ENCODE measurements at places on chromosomes 1 and 21.

DNA sequence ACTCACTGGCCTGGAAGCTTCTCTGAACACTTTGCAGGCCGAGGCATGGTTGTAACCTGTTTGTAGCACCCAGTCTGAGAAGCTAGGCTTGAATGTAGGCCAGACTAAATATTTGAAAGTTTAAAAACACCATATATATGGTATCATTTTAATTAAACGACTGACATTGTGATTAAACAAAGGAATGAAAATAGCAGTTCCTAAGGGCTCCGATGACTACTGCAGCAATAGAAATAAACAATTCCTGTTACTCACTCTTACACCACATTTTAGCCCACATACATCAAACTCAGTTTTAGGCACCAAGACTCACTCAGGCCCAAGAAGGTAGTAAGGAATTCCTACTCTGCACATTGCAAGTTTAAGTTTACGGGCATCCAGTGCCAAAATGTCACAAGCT lies 281.2 kb downstream of the AKT3 start:
- no peak for DNase-seq

DNA sequence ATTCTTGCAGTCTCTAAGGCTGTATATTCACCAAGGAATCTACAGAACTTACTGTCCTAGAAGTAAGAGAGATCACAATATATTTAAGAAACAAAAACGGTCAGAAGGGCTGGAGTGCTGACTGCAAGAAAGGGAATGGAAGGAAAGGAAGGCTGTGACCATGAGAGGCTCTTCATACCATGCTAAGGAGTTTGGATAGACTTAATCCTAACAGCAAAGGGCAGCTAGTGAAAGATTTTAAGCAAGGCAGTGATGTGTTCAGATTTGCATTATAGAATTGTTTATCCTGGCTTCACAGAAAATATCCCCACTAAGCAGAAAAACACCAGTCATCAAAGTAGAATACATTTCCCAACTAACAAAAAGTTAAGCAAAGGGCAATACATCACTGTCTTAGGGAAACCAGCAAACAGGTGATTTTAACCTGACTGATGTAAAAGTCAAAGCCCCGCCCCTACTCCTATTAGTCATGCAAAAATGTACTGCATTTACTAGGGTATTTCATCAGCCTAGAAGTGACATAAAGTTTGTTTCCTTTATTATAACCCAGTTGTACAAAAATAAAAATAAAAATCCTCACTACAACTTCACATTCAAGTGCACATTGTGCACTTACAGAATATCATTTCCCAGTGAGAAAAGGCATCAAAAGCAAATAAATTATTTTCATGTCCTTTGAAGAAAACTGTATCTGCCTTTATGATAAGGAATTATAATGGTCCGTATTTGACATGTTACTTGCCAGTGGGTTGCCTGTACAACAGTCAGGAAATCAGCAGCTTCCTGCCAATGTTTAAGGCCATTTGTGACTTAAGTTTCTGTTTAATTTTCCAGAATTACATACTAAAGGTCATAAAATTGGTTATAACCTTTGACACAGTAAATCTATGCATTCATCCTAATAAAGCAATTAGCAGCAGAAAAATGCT lies 17.2 kb downstream of the JAK1 start:
- peak; percentile 80 for DNase-seq

- no peak for DNase-seq
These were observed 436.4 kb downstream of the DISC1 start for GRCh38 chr1:232062967-232063366.

GRCh38 chr1:226296911-226297310 lies 12.1 kb downstream of the LIN9 start:
- no peak for DNase-seq

DNA sequence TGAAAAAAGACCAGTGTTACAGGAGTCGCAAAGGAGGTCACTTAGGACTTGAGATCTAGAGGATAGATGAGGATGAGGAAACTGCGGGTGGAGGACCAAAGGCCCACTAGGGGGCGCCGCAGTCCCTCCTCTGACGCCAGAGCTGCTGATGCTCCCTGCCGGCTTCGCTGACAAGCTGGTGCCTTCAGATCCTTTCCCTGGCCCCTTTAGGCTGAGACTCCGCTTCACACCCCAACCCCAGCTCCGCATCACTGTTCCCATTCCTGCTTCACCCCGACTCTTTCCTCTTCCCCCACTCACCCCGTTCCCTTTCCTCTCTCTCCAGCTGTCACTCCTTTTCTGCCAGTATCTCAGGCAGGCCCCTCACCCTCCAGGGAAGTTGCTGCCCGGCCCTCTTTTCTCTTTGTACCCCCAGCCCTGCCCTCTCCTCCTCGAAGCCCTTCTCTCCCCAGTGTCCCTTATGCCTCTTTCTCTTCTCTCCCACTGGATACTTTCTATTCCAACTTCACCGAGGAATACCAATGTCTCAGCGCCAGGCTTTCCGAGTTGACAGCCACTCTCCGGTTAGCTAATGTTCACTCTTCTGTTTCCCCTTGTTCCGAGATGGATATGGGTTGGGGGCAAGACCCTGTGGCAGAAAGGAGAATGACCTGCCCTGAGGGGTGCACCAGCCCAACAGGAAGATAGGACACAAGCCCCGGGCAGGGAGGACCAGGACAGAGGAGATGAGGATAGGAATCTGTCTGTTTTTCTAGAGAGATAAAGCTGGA lies 4.5 kb downstream of the KCNJ9 start:
- peak; percentile 87 for DNase-seq

DNA sequence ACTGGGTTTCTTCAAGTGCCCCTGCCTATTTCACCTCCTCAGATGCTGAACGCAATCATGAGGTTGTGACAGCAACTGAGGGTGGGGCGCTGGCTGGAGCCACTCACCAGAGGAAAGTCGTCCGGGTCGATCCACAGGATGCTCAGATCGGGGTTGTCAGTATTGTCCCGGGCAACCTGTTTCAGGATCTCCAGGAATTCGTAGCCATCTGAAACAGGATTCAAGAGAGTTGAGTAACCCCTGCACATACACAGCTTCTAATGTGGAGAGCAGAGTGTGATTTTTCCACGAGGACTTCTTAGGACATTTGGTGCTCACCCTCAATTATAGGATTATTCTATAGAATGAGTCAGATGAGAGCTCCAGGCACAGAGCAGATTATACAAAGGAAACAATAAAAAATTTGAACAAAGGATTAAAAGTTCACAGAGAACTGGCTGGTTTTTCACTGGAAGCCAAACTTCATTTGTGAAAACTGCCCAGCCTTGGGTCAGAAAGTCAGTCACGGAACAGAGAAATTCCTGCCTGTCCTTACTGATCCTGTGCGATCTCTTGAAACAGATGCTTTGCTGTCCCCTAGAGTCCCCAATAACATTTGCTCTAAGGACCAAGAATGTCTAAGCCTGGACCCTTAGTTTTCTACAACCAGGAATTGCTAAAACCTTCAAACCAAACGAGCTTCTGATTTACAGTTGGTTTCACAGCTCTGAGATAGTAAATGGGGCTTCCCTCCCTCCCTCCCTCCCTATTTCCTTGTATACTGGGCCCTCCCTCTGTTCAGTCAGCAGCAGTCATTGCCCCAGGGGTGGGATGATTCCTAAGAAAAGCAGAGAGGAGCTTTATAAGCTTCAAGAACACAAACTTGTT lies 63.2 kb downstream of the CASQ2 start:
- no peak for DNase-seq

GRCh38 chr1:20663365-20663764 lies 2.2 kb upstream of the DDOST start:
- DNase-seq, result no peak

- no peak for DNase-seq
These were observed 84.4 kb downstream of the HSF2BP start for GRCh38 chr21:43574741-43575472.

DNA sequence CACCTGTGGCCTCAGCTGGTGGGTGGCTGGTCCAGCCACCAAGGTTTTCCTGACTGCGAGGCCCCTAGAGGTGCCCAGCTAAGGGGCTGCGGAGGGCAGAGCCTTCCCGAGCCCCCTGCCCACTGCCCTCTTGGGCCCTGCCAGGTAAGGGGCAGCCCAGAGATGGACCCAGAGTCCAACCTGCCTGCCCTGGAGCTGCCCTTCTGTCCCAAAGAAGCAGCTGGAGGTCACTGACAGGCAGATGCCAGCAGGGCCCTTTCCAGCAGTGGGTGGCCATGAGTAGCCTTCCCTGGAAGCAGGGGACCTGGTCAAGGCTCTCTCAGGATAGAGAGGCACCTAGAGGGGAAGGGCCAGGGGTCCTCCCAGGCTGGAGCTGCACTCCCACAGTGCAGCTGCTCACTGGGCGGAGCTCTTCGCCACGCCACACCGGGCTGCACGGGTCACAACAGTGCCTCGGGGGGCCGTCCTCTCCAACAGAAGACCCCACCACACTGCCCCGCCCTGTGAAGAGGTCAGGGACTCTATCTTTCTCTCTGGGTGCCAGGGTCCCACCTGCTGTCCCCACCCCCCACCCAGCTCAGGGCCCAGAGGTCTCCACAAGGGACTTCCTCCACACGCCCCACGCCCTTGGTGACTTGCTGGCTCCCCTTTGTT lies 10.9 kb upstream of the GNB1 start:
- DNase-seq, result no peak

DNA sequence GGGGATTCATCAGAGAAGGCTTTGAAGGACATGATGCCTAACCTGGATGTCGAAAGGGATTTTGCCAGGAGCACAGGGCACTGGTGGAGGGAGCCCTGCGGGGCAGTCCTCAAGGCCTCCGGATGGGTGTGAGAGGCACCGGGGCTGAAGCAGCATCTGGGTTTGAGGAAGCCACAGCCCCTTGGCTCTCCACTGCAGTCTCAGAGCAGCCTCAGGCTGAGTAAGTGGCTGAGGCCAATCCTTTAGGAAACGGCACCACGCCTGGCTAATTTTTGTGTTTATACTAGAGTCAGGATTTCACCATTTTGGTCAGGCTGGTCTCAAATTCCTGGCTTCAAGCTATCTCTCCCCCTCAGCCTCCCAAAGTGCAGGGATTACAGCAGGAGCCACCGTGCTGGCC lies 12.0 kb downstream of the ERVH48-1 start:
- no peak for DNase-seq

GRCh38 chr1:33292726-33293340 lies 28.1 kb downstream of the A3GALT2 start:
- no peak for DNase-seq

DNA sequence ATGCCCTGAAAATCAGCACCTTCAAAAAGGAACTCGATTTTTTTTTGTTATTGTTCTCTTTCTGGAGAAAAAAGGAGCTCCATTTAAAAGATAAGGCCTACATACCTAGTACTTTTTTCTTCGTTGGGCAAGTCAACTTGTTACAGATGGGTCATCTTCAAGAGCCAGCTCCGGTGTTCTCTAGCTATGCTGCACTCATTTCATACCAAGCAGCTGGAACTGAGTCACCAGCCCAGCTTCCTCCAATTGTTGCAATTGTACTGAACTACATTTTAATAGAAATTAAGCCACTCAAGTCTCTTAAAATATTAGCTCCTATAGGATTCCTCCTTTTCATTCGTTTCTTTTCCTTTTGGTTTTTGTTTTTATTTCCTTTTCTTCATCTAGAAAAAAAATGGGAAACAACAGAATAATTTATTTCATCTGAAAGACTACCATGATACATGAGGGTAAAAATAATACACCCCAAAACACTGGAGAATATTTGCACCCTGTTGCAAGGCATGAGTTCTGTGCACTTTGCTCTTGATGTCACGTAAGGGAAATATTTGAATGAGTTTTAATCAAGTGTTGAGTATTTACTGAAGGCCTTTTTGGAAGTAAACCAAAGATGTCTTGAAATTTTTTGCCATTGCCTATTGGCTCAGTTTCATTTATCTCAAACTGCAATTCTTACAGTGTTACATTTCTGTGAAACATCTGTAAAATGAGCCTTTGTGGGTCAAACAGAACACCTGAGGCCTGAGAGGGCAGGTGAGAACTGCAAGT lies 60.5 kb downstream of the CLIC4 start:
- no peak for DNase-seq
